ENCODE measurements at places on chromosomes 12 and 14.

DNA sequence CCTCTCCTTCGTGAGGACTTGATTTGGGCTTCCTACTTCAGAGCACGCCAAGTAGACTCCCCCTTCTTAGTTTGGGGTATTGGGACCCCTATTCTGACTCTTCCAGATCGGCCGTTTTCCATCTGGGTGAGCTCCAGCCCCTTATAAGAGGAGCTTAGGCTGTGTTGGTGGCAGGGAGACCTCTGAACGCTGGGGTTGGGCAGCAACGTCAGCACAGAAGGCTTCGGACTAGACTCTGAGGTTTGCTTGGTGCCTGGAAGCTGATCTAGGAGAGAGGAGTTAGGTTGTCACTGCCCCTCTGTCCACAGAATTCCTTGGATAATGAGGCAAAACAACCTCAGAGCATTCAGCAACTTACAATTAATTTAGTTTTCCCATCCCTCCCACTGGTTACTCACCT, 99.2 kb upstream of the RTL1 start:
- no peak for DNase-seq

GRCh38 chr14:95620659-95621059, 65.6 kb upstream of the TCL1B start:
- no peak for DNase-seq

DNA sequence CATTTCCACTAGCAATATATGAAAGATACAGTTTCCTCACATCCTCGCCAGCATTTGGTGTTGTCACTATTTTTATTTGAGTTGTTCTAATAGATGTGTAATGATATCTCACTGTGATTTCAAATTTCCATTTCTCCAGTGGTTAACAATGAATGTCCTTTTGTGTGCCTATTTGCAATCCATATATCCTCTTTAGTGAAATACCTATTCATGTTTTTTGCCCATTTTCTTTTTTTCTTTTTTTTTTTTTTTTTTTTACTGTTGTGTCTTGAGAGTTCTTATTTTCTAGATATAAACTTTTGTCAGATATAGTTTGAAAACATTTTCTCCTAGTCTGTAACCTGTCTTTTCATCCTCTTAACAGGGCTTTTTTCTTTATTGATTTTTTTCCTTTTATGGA, 79.0 kb downstream of the FBXL14 start:
- DNase-seq: no peak

DNA sequence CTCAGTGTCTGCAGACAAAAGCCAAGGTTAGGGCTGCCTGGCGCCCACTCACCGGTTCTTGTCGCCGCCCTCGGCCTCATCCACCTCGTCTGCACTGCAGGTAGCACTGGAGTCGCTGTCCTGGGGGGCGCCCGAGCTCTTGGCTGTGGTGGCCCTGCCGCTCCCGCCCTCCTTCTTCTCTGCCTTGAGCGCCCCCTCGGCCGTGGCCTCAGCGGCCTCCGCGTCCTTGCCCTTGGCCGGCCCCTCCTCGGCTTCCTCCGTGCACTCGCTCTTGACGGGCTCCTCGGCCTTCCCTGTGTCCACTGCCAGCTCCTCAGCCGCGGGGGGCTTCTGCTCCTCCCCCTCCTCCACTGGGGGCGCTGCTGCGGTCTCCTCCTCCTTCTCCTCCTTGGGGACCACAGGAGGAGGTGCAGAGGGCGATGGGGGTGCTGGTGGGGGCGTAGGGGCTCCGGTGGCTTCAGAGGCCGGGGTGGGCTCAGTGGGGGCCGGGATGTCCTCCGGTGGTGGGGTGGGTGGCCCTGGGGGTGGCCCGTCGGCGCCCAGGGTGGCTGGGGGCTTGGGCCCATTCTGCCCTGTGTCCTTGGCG, 77.2 kb downstream of the RFLNA start:
- no peak for DNase-seq

GRCh38 chr12:50625029-50625925, 120.5 kb downstream of the DIP2B start:
- DNase-seq: no peak

DNA sequence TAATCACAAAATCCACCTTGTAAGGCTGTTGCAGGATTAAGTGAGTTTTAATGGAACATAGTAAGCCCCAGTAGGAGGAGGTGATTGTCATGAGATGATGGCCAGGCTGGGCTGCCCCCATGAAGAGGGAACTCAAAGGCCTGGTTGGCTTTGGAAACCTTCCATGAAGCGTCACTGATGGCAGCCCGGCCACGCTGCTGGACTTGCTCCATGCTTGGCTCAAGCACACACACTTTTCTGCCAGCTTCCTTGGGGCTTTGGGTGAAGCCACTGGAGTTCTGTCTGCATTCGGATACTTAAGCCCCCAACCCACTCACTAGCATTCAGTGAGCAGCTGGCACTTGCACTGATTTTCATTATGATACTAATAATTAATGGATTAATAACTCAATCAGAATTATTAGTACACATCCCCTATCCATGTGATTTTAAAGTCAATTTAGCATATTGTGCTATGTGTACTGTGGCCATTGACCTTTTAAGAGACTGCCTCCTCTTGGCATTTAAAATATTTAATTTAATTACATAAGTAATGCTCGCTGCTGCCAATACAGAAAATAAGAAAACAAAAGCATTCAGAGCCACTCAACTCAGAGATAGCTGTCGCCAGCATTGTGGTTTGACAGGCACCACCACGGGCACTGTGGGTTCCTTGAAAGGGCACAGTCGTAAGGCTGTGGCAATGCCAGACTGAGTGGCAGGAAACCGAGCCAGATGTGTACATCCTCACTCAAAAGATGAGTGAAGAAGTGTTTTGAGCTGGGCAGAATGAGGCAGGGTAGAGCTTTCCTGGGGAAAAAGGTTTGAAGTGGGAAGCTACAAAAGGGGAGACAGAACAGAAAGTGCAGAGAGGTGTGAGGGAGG, 15.9 kb downstream of the KRT85 start:
- peak; percentile 64 for DNase-seq

DNA sequence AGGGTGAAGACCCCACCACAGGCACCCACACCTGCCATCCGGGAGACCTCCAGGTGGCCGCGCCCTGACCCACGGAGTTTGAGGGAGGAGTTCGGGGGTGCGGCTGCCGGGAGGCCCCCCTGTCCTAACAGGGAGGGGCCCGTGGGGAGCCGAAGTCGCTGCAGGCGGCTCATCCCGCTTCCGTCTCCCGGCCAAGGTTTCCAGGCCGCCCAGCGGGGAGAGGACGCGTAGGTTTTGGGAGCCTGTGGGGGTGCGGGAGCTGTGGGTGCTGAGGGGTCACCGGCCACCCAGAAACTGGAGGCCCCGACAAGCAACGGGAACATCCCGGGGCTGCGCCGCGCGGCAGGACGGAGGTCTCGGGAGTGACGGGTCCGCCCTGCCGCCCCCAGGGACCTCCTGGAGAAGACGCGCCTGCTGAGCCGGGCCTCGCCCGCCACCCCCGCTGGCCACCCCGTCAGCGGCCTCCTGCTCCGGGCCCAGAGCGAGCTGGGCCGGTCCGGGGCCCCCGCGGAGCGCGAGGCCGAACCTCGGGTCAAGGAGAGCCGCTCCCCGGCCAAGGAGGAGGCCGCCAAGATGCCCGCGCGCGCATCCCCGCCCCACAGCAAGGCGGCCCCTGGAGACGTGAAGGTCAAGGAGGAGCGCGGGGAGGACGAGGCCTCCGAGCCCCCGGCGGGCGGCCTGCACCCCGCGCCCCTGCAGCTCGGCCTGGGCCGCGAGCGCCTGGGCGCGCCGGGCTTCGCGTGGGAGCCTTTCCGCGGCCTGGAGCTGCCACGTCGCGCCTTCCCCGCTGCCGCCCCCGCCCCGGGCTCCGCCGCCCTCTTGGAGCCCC, 27.6 kb downstream of the LRCOL1 start:
- DNase-seq: no peak

DNA sequence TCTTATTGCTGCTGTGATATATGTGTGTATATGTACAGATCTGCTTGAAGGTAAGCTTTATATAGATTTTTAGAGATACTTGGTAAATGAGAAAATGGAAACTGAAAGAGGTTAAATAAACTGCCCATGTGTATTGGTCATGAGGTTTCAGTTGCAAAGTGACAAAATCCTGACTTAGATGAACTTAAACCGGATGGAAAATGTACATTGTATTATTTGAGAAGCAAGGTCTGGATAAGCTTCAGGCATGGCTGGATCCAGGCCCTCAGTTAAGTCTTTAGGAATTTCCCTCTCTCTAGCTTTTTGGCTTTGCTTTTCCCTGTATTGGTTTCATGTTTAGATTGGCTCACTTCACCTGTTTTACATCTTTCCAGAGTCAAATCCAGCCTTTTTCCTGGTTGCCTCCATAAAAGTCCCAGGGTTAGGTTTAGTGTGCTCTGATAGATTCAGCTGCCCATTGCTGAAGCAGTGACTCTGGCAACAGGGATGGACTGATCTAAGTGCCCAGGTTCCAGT, 21.0 kb upstream of the MAP1LC3B2 start:
- DNase-seq: no peak

- no peak for DNase-seq
These were observed at the start of gene SYNDIG1L for GRCh38 chr14:74426202-74426582. TSS of gene SYNDIG1L (minus strand) at chr14:74426210. CDS start at chr14:74409744, 16,466 bp downstream.

GRCh38 chr14:95440951-95441350, 75.5 kb downstream of the SYNE3 start:
- no peak for DNase-seq

DNA sequence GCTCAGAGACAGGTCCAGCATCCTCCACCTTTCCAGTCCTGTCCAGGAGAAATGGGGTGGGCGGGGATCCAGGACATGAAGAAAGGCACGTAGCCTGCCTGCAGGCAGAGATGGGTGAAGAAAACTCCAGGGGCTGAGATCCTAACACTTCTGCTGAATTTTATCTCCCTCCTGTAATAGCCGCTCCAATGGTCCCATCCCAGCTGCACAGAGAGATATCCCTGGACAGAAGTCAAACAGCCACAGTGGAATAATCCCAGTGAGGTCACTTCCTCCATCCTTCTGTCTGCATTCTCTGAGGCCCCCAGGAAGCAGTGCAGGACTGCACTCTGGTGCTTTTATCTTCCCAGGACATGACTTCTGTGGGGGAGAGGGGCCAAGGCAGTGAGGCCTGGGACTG, 26.3 kb downstream of the KRT18 start:
- no peak for DNase-seq

GRCh38 chr12:93153321-93153720, 224.2 kb upstream of the EEA1 start:
- no peak for DNase-seq

DNA sequence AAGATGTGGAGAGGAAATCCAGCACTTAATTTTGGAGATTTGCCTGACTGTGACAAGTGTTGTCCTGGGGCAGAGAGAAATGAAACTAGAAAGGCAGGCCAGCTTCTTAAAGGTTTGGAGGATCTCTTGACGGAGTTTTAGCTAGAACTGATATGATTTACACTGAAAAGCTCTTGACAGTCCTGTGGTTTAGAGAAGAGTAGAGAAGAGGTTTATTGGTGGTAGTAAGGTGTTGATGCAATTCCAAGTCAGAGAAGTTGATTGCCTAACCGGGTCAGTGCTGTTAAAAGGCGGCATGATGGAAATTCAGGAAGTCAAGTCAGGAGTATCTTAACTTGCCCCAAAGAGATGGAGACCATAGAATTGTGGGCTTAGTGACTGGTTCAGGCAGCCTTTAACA, 89.0 kb upstream of the TRAF3 start:
- no peak for DNase-seq

DNA sequence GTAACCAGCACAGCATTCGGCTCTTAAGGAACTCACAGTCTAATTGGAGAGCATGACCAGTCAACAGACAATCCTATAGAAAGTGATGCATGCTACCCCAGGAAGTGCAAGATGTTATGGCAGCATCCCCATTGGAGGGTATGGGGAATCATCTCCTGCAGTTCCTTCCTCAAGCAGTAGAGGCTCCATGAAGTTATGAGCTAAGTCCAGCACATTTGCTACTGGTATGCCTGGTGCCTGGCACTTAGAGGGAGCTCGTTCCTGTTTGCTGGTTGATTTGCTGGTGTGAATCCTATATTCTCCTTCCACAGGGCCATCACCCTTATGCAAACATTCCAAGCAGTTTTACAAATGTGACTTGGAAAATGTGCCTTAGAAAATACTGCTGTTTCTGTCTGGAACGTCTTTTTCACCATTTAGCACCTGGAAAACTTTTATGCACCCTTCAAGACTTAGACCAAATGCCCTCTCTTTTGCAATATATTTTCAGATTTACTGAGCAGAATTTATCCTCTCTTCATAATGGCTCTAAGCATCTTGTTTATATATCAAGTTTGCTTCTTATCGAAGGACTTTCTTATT, 136.1 kb upstream of the WSCD2 start:
- DNase-seq: no peak

DNA sequence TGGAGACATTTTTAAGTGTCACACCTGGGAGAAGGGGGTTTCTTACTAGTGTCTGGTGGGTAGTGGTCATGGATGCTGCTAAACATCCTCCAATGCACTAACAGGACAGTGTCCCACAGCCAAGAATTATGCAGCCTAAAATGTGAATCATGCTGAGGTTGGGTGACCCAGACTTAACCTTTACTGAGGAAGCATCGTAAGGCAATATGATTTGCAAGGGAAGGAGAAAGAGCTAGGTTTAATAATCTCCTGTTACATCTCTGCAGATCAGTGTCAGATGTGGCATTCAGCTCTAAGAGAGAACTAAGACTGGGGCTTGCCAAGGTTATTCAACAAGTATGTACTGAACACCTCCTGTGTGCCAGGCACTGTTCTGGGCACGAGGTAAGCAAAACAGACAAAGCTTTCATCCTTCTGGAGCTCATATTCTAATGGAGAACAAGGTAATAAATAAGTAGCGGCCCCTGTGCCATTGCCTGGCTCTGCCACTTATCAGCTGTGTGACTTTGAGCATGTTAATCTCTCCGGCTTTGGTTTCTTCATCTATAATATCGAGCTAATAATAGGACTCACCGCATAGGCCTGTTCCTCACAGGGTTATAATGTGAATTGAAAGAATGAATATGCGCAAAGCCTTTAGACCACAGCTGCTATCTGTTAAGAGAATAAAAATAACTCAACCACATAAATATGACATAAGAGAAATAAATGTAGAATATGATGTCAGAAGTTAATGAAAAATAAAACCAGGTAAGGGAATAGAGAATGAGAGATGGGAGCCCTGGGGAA, 13.5 kb upstream of the GOLGA5 start:
- no peak for DNase-seq

- DNase-seq: no peak
These were observed 4.8 kb downstream of the MYH7 start for GRCh38 chr14:23430723-23431085.

DNA sequence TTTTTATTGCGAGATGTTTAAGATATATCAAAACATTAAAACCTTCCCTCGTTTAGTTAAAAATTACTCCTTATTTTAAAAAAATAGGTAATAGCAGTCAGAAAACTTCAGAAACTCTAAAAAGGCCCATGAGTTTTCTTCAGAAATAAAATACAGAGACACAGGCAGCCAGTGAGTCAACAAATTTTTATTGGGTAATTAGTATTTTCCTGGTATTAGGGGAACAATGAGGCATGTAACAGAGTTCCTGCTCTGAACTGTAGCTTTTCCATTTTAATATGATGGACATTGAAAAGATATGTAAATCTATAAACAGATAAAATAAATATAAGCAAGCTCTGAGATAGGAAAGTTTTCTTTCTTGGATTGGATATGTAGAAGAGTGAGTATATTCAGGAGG, 399 bp upstream of the ZNF705A start:
- no peak for DNase-seq

- no peak for DNase-seq
These were observed 8.9 kb downstream of the CLEC12A start for GRCh38 chr12:9980126-9980525.

GRCh38 chr14:103529383-103530365, 678 bp downstream of the TRMT61A start:
- no peak for DNase-seq
